ENCODE measurements at places on chromosomes 1 and 21.

GRCh38 chr1:236700903-236701302, 14.6 kb downstream of the ACTN2 start:
- no peak for DNase-seq

GRCh38 chr1:178134061-178134460, 40.2 kb downstream of the RASAL2 start:
- no peak for DNase-seq

- no peak for DNase-seq
Measured at GRCh38 chr1:24659166-24659904, 16.2 kb downstream of the SRRM1 start.

DNA sequence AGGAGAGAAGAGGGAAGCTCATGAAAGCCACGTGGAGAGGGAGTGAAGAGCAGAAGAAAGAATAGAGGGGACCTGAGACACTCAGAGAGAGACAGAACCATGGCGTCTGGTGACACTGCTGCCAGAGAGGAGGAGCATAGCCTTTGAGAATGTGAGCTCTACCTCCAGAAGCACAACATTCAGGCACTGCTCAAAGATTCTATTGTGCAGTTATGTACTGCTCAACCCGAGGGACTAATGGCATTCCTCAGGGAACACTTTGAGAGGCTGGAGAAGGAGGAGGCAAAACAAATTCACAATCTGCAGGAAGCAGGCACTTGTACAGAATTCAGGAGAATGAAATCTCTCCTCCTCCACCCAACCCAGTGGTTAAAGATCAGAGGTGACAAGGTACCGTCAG, 45.1 kb downstream of the BTBD8 start:
- DNase-seq, result no peak

DNA sequence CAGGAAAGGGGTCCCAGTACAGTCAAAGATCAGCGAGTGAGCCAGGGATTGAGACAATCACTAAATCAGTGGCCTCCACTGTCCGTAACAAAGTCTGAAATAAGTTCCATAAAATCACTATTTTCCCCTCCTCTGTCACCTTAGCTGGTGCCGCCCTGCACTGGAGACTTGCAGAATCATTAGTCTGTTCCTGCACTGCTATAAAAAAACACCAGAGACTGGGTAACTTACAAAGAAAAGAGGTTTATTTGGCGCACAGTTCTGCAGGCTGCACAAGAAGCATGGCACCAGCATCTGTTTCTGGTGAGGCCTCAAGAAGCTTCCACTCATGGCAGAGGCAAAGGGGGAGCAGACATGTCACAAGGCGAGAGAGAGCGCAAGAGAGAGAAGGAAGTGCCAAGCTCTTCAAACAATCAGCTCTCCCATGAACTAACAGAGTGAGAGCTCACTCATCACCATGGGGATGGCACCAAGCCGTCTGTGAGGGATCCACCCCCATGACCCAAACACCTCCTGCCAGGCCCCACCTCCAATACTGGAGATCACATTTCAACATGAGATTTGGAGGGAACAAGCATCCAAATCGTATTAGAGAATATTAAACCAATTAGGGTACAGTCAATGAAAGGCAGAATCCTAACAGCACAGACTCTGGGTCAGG, 129.8 kb upstream of the TIAM1 start:
- DNase-seq, result no peak

- DNase-seq, result no peak
Measured at GRCh38 chr1:28162151-28162550, 14.3 kb downstream of the PTAFR start.

DNA sequence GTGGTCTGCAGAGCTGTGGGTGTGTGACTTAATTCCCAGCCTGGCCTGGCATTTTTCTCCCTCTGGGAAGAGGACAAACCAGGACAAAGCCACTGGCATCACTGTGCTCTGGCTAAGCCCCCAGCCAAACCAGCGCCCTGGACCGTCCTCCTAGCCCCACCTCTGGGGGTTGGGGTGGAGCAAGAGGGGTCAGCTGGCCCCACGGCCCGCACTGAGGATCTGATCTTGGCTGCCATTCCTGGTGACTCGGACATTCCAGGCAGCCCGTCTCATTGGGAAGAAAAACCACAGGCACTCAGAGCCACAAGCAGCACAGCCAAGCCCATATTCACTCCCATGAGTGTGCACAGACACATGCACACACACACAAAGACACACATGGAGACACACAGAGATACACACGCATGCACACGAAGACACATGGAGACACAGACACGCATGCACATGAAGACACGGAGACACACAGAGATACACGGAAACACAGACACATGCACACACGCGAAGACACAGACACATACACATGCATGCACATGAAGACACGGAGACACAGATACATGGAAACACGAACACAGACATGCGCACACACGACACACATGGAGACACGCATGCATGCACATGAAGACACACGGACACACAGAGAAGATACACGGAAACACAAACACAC, 2.3 kb upstream of the MXRA8 start:
- no peak for DNase-seq

GRCh38 chr1:94504601-94505000, 37.0 kb downstream of the F3 start:
- no peak for DNase-seq

DNA sequence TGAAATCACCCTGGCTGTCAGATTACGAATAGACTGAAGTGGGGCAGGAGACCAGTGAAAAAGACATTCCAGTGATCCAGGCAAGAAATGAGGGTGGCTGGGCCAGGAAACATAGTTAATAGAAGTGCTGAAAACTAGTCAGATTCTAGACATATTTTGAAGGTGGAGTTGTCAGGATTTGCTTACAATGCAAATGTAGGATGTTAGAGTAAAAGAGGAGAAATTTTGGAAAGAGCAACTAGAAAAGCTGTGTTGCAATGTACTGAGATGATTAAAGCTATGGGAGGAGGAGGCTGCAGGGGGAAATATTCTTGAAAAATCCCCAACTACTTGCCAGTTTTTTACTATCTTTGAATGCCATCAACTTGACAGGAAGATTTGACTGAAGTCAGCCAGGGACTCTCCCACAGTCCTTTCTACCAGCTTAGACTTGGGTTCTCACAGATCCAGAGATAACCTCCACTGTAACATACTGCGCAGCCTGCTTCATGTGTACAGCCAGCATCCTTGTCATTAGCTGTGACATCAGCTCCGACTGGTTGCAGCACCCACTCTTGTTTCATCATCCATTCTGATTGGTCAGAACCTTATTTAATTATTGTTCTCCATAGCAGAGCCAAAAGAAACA, 109.7 kb downstream of the TSEN15 start:
- DNase-seq, result no peak

GRCh38 chr1:44240802-44241671, 27.8 kb downstream of the DMAP1 start:
- DNase-seq, result no peak

- DNase-seq, result no peak
Measured at GRCh38 chr1:15311880-15312279, 64.9 kb downstream of the FHAD1 start.

DNA sequence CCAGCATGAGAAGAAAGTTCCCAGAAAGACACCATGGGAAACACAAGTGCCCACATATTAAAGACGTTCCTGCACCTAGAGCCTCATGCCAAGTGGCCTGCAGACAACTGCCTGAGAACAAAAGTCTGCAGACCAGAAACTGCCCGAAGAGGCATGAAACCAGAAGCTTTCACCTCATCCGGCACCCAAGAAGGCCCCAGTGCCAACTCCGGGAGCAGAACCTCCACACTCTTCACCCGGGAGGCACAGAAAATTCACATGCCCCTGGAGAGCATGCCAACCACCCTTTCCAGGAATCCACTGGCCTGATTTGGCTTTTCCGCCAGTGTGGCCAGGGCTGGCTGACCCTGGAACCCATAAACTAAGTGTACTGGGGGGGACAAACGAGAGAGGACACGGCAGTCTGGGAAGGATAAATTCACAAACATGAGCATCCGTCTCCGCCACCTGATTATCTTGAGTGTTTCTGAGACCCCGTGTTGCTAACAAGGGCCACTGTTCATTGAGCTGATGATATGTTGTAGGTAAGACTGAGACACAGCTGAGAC, 6.8 kb downstream of the TFF2 start:
- no peak for DNase-seq

DNA sequence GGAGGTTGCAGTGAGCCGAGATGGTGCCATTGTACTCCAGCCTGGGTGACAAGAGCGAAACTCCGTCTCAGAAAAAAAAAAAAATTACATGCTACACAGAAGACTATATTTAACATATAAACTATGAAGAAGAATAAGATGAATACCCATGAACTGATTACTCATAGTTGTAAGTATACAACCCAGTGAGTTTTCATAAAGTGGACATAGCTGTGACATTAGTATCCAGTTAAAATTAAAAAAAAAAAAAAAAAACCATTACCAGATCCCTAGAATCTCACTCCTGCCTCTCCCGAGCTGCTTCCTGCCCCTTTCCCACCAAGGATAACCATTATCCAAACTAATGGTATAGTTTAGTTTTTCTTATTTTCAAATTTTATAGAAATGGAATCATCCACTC, 37.4 kb downstream of the UBE4B start:
- no peak for DNase-seq

DNA sequence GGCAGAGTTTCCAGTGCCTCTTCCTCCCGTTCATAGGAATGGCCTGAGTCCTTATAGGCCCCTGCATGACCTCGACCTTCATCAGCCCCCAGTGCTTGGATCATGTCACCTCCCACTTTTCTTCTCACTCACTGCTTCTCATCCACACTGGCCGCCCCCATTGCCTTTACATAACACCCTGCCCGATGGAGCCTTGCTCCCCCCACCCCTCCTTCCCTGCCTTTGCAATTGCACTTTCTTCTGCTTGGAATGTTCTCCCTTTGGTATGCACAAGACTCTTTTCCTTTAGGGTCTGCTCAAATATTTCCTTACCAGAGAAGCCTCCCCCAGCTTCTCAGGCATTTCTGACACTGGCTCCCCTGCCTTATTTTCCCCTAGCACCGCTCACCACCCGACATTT, 125.2 kb upstream of the KCNJ6 start:
- DNase-seq, result no peak

DNA sequence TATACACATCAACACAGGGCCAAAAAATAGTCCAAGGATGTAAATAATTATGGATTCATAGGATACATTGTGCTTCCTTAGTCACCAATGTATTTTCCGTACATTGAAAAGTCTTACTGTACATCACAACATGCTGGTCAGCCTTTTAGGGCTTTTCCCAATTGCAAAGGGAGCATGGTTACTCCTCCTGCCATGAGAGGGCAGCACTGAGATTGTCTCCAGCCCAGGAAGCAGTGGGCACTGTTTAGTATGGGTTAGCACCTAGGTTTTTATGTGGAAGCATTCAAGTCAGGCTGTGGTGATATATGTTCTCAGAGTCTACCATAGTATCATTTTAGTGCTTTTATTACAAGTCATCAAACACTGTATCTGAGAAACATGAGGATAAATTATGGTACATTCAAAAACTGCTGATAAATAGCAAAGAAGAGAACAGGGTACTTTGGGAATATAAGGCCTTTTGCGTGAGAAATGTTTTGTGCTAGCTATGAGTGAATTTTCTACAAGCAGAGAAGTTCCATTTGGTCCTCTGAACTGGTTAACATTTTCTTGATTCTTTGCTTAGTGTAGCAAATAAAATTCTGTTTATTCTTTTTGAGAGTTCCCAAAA, 34.0 kb downstream of the ST6GALNAC5 start:
- DNase-seq, result peak; percentile 3

DNA sequence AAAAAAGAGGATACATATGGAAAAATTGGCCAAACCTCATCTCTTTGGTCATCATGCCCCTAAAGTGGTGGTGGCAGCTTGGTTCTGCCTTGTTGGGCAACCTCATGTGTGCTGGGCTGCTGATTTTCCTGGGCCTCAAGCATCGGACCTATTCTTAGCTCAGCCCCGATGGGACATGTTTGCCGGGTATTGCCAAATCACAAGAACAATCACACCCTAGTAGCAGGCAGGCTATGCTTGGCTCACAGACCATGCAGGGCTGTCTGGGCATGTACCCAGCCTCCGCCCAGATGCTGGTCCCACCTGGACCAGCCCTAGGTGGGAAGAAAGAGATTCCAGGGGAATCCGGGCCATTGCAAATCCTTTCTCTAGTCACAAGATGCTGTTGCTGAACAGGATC, 189.4 kb upstream of the FGGY start:
- no peak for DNase-seq

DNA sequence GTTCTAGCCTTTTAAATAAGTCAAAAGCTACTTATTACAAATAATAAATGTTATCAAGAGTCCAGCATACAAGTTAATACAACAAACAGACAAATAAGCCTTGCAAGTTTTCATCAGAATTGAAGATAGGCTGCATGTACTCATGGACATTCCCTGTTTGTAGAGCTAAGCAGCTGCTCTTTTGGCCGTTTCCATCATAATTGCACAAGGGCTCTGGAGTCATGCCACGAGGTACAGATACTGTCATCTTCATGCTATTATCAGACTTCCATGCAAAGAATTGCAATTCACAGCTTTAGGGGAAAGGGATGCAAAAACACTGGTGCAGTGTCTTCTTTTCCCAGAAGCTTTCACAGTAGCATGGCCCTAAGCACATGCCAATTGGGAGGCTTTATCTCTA, 52.8 kb upstream of the TBX15 start:
- no peak for DNase-seq

- DNase-seq, result no peak
Measured at GRCh38 chr1:114251573-114251939, 97.9 kb upstream of the SYT6 start.

- peak; percentile 57 for DNase-seq
Measured at GRCh38 chr1:207883660-207884250, 27.2 kb downstream of the CD34 start.

GRCh38 chr1:89527256-89527655, 2.6 kb downstream of the LRRC8B start:
- no peak for DNase-seq

DNA sequence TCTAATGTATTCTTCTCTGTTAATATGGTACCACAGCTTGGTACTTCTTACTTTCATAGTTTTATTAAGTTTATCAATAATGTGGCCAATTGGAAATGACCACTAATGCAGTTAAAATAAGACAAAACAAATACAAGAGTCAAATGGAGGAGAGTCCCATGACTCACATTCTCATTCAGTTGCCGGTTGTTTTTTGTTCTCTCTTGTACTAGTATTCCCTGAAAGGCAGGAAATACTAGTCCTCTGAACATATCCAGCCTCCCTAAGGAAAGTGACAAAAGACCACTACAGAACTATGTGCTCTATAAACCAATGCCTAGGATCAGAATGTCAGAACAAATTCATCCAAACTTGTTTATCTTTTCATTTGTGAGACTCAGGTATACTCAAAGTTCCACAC, 165.2 kb upstream of the SAMSN1 start:
- no peak for DNase-seq

DNA sequence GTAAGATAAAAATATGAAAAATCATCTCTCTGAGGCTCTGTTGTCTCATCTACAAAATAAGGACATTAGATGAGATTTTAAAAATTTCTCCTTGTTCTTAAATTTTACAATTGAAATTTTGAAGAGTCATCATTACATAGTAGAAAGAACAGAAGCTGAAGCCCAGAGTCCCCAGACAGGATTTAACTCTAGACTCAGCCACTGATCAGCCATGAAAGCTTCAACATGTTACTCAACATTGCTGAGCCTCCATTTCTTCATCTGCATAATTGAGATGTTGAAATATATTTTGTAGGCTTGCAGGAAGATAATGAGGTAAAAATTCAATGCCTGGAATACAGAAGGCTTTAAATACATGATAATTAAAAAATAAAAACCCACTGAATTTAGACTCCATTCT, 633.3 kb downstream of the LMO4 start:
- no peak for DNase-seq

GRCh38 chr1:94953107-94953506, 26.2 kb upstream of the CNN3 start:
- no peak for DNase-seq

GRCh38 chr1:247530785-247531184, 5.5 kb downstream of the OR2C3 start:
- no peak for DNase-seq

GRCh38 chr21:45017039-45017960, 57.1 kb upstream of the ADARB1 start:
- DNase-seq, result no peak
